ENCODE measurements at places on chromosomes 11 and 22. TPM values are rescaled to one million over a fixed set of nuclear protein-coding genes. Genes with fewer than 3 reads are reported as not detected.

XNDC1N gene
- polyA plus RNA-seq = 3.6 TPM

DRD4 gene
- 0.98 TPM for polyA plus RNA-seq

BACE1 gene
- polyA plus RNA-seq = 39.2 TPM

- DNase-seq = no peak
Measured at GRCh38 chr11:36274414-36274813, 14.8 kb downstream of the COMMD9 start.

GRCh38 chr22:17172029-17172833 lies 13.2 kb upstream of the HDHD5 start:
- DNase-seq = no peak

All from muscle of arm (tissue), 14 donors.